Stimulated activated CD4-positive, alpha-beta T cell treated with anti-CD3 and anti-CD28 coated beads, Interleukin-1b, Interleukin-23, amount 100 ng/mL, for 4 hours (primary cell): ENCODE measurements at places on chromosomes 11 and 22.

GRCh38 chr11:47607380-47607779 is 13.2 kb upstream of the C1QTNF4 start:
- no peak for DNase-seq

GRCh38 chr22:31929167-31929930 is 15.0 kb upstream of the YWHAH start:
- DNase-seq, result no peak

DNA sequence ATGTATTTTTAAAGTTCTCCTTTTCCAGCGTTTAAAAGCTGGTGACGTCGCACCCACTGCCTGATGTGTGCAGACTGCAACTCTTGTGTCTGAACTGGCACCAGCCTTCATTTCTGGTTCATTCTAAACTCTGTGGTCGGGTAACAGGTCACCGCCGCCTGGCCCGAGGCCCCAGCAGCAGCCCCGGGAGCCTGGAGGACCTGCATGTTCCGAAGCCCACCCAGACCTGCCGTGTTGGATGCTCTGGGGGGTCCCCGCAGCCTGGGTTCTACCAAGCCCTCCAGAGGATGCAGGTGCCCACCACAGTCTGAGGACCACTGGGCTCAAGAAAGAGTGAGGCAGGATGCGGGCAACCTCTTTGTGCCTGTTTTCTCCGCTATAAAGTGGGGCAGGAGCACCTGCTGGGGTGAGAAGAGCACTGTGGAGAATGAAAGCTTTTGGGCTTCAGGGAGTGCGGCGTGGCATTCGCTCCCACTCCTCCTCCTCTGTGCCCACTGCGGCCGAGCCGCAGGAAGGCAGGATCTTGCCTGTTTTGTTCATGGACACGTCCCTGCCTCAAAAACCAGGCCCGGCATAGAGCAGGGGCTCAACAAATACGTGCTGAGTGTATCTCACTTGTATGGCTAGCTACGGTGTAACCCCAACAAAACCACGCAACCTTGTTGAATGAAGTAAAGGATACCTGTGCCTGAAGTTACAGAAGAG is 40.1 kb downstream of the CERK start:
- DNase-seq, result no peak

GRCh38 chr11:115996125-115996807 is 492.1 kb upstream of the CADM1 start:
- no peak for DNase-seq
